Cerebellum (tissue), 4 donors: ENCODE measurements at places on chromosomes 11 and 22.
A peak's percentile ranks its signal among the peaks of the same experiment; 100 is the strongest.

GRCh38 chr11:34586488-34587281 is 34.2 kb upstream of the EHF start:
- no peak for DNase-seq

DNA sequence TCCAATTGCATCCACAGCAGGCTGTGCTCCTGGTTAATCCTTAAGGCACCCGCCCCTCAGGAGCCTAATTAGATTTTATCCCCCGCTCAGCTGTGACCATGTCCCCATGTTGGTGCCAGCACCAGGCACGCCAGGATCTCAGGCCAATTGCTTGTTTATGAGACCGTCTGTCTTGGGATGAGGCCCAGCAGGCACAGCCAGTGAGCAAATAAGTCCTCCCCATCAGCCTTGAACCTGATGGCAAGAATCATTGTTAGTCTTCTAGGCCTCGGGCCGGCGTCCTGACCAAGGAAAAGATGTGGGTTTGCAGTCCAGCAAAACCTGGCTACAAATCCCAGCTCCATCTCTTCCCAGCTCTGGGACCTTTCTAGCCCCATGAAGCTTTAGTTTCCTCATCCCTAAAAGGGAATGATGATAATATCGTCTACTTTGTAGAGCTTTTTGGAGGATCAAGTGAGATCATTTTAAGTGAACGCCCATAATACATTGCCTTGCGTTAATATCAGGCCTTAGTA is 57.3 kb downstream of the TP53I11 start:
- DNase-seq: peak; percentile 91

DNA sequence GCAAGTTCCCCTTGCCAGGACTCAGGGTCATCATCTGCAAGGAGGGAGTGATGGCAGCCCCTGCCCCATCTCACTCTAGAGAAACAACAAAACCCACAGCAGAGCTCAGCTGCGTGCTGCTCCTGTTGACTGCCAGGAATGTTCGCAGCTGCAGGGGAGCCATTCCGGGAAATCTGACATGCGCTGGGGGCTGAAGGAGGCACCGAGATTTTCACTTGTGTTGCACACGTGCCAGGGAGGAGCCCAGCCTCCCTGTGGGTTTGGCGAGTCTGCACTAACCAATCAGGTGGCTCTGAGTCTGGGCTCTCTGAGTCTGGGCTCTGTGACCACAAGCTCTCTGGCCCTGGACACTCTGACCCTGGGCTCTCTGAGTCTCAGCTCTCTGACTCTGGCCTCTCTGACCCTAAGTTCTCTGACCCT is 10.5 kb downstream of the FGF3 start:
- no peak for DNase-seq

GRCh38 chr11:40882301-40882700 is 577.2 kb downstream of the LRRC4C start:
- peak; percentile 24 for DNase-seq

- no peak for DNase-seq
Observed at GRCh38 chr11:102831489-102832440, 11.6 kb downstream of the MMP3 start.

- no peak for DNase-seq
Observed at GRCh38 chr11:42906226-42906625, 405.6 kb upstream of the API5 start.

DNA sequence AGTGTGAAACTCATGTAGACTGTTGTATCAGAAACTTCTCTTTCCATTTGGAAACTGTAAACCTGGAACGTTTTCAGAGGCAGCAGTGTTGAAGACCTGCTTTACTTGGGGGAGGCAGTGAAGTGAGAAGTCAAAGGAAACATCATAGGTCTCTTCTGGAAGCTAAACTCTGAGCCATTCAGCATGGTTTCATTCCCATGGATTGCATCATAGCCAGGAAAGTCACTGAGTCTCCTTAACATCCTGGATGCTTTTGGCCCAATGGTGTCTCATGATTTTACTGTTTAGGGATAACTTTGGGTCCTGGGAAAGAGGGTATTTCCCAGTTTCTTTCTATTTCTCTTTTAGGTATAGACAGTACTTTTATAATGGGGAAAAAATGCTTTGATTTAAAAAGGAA is 153.2 kb upstream of the E2F8 start:
- DNase-seq: no peak

- no peak for DNase-seq
Observed at GRCh38 chr11:18371279-18371678, 23.1 kb upstream of the LDHA start.

- DNase-seq: no peak
Observed at GRCh38 chr22:35986088-35986487, 42.5 kb downstream of the RBFOX2 start.

GRCh38 chr11:88692306-88693086 is 355.0 kb upstream of the CTSC start:
- DNase-seq: no peak

GRCh38 chr11:118670063-118670462 is 9.4 kb downstream of the TREH start:
- DNase-seq: no peak

DNA sequence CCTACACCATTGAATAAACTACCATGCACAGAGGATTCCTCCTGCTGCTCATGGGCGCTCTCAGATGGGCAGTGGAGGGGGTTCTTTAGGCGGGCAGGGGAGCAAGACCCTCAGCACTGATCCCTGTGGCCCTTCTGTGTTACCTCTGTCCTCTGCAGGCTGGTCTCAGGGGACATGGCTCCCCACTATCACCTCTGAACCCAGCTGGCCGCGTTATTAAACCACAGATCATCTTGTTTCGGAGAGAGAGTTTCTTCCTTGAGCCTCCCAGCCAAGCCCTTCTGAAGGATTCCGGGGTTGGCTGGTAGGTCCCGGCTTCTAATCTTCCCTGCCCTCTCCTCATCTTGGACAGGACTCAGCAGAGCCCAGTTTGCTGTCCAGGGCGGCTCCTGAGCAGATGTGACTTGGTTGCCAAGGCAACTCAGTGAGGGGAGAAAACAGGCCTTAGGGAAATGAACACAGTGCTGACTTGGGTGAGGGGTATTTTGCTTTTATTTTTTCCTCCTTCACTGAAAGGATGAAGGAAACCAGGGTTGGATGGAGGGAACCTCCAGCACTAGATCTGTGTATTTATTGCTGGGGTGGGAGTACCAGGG is 13.3 kb downstream of the APOL3 start:
- no peak for DNase-seq

DNA sequence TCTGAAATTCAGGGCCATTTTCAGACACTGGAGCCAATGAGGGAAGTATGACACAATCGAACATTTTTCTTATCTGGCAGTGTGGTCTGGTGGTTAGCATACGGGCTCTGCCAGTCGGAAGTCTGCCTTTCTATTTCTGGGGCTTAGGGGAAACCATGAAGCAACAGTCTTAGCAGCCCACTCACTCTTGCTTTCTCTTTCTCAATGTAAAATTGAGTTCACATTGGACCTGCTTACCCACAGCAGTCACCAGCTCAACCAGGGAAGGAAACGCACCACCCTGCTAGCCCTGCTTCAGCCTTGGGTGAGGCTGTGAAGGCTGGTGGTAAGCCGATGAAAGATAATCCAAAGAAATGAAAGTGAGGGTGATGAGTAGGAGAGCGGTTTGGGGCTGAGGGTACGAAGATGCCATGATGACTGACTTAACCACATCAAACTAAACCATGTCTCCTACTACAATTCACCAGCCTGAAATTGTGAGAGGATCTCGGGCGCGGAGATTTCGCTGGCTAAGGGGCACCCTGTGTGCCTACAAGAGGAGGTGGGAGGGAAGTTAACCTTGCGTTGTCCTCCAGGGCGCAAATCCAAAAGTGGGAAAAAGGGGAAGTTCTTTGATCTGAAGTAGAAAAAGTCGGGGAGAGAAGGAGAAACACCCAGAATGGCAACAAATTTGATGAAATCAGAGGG is 2.0 kb upstream of the LMO2 start:
- DNase-seq: no peak

GRCh38 chr11:8775734-8776133 is 93.1 kb downstream of the RPL27A start:
- DNase-seq: no peak

DNA sequence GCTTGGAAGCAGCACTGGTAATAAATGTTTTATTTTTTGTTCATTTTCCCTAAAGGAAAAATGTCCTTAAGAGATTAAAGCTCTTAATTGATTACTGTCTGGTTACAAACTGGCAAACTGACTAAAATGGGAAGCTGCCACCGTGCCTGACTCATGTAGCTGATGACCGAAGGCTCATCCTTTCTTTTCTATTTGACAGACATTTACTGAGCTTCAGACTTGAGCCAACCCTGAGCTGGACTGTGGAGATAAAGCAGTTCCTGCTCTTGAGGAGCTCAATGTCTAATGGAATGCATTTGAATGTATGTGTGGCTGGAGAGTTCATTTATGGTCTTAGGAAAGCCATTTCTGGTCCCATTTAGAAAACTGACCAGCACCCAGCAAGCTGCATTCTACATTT is 91.3 kb downstream of the RNF169 start:
- no peak for DNase-seq

DNA sequence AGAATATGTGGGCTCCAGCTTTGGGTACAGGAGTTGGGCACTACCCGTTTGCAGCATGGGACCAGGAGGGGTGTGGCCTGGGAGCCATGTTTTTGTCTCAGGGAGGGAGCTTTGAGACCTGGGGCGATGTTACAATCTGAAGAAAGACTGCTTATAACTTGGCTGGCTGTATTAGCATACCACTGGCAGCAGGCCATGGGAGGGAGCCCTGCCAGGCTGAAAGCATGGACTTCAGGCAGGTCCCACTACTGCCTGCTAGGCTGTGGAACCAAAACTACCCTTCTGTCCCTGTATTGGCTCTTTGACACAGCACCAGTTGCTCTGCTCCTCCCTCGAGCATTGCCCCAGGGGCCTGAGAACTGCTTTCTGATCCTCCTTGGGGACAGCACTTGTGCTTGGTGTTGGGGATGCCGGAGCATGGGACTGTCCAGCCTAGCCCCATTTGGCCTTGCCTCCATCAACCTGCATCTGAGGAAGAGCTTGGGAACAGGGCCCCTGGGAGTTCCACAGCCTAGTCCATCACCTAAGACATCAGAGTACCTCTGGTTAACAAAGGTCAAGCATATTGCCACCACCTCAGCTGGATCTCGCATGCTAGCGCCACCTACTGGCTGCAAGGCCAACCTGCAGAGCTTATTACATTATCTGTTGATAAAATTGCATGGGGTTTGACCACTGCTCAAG is 217.4 kb downstream of the SBF2 start:
- peak; percentile 2 for DNase-seq

DNA sequence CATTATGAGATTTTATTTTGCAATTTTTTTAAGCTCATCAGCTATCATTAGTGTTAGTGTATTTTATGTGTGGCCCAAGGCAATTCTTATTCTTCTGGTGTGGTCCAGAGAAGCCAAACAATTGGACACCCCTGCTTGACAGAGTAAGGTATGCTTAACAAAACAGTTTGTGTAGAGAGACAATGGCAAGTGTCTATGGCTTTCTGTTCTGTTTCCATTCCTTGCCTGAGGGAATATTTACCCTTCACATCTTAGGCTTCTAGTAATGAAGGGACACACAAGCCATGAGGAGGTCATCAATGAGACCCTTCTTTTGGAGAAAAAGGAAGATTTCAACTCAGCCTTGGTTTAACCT is 1278.4 kb upstream of the TENM4 start:
- no peak for DNase-seq
